ENCODE measurements at places on chromosomes 12 and 14.

DNA sequence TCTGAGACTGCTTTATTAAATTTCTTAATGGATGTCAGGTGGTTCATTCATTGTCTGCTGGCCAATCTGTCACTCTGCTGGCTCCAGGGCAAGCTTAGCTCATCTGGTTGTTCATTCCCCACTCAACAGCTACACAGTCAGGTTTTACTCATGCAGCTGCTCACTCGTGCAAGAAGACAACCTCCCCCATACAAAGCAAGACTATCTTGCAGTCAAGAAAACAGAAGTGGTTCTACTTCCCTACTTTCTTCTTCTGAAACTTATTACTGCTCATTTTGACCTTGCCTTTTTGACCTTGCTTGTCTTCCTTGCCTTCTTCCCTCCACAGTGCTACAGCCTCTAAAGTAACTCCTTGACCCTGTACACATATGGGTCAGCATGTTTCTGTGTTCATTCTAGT is 277.9 kb downstream of the SSPN start:
- no peak for DNase-seq

- DNase-seq, result no peak
Observed at GRCh38 chr14:24252289-24253124, 10.1 kb upstream of the TINF2 start.

- no peak for DNase-seq
Observed at GRCh38 chr14:60273956-60274355, 24.9 kb downstream of the PPM1A start.

DNA sequence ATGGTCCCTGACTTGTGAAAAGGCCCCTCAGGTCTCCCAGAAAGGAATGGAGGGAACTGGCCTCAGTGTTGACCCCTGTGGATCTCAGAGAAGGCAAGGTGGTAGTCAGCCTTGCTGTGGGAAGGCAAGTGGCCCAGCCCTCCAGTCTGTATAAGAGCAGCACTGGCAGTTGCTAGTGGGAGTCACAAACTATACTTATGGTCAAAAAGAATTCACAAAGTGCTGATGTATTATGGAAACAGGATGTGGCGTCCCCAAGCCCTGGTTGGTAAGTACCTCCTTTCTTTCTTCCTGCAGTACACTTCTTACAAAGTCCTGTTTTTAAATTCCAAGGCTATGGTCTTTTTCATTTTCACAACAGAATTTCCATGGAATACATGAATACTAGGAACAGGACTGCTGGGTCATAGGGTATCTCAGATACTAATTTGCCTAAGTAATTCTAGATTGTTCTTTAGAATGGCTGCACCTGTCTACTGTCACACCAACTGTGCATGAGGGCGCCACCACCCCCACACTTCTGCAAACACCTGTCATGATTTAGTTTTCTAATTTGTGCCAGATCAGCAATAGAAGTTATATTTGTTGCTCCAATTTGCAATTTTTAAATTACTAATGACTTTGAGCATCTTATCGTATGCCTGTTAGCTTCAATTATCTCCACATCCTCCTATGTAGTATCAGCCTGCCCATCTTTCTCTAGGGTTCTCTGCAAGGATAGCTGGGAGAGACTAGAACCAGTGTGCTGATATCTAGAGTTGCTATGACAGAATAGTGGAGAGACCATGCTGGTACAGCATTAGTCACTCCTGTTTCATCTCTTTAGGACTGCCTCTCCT is 40.7 kb upstream of the TMEM263 start:
- DNase-seq, result no peak

DNA sequence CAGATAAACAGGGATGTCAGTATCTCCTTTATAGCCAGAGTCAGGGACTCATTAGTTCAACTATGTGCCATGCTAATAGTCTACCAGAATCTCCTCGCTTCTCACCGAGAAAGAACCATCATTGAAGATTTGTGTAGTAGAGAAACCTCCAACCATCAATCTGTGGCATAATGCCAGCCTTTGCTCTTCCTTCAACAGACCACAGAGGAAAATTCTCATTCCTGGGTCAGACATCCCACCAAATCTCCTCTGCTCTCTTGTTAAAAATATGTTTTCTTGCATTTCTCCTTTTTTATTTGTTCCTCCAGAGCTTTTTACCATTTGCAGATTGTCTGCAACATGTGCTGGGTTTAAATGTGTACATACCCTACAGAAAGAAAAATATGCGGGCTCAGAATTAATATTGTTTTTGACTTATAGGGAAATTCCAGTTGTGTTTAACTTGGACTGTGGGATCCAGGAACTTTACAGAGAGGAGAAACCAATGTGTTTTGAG is 64.9 kb downstream of the LLPH start:
- no peak for DNase-seq

DNA sequence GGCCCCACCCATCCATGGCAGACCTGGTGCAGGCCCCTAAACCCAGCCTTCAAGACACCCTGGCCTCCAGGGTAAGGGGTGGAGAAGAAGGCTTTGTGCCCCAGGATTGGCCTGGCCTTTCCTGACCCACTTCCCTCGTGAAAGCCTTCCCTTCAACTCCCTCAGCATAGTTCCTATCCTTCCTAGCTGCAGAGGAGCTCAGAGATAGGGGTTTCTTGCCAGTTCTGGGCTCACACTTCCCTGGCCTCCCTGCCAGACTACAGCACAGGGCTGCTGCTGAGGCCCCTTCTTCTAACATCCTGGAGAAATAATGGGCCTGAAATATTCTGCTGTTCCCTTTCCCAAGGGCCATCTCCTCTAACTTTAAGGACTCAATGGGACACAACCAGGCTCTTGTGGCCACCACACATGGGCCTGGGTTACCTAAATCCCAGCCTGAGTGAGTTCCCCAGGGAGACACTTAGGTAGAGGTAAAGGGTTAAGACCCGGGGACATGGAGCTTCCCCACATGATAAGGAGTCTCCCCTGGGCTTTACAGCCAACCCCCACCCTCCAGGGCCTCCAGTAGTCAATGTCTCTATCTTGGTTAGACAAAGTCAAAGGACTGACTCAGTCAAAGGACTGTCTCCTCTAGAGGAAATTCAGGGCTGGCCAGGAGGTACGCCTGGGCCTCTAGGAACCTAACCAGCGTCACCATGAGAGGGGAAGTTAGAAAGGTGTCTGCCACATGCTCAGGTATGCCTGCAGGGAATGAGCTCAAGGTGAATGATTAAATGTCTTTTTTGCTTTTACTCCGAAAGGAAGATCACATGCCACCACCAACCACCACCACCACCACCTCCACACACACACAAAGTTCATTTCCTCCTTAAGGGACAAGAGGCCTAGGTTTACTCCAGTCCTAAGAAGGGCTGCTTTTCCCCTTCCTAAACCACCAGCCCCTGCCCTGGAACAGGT is 7.1 kb downstream of the ZFP36L1 start:
- no peak for DNase-seq

- DNase-seq, result no peak
Observed at GRCh38 chr12:68871396-68871795, 61.6 kb downstream of the CPM start.

DNA sequence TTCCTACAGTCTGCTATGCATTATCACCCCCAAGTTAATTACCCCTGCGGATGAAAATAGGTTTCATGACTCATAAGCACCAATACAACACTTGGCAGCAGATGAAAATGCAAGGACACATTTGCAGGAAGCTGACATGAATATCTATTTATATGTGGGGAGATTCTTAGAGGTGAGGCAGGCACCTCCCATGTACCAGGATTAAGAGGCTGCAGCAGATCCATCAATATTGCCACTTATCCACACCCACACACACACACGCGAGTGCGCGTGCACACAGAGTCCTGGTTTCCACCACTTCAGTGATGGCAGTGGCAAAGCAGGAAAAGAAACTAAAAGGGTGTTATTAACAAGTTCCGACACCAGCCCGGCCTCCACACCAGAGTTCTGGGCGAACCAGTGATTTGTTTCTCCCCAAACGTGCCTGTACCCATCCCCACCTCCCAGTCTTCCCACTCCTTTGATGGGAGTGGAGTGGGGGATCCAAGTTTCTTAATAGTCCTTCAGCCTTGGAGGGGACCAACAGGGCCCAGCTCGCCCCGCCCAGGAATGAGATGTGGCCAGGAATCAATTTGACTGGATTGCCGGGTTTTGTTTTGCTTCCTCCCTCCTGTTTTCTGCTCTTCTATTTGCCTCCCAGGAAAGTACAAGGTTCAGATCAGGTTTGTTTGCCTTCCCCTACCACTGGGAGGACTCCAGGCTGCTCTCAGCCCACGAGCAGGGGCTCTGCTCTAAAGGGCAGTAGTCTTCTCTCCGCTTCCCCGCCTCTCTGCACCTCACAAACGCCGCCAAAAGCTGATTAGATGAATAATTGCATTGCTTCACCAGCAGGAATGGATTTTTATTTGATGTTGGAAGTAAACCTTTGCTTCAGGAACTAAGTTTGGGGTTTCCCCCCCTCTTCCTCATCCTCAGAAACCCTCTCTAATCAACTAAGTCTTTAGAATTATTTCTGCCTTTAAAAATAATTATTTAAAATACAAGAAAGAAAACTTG is 5.2 kb downstream of the IRF2BPL start:
- peak; percentile 30 for DNase-seq

DNA sequence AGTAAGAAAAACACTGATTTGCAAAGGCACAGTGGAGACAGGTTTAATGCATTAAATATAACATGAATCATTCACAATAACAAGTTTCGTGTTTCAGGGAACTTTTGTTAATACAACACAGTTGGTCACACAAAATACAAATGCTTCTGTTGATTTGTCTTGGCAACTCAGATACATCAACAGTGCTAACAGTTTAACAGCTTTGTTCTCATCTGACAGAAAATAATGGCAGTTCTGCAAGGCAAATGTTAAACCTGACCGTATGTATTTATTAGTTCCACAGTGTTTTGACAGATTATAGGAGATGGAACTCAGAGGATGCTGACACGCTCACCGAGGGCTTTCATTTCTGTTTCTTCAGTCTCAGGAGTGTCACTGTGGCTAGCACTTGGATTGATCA is 350.7 kb downstream of the PRKD1 start:
- no peak for DNase-seq

GRCh38 chr12:124432376-124432775 is 135.0 kb downstream of the NCOR2 start:
- no peak for DNase-seq

GRCh38 chr14:38366374-38366773 is 110.5 kb upstream of the CLEC14A start:
- DNase-seq, result no peak

GRCh38 chr12:109902891-109903418 is 2.9 kb downstream of the TCHP start:
- DNase-seq, result no peak

DNA sequence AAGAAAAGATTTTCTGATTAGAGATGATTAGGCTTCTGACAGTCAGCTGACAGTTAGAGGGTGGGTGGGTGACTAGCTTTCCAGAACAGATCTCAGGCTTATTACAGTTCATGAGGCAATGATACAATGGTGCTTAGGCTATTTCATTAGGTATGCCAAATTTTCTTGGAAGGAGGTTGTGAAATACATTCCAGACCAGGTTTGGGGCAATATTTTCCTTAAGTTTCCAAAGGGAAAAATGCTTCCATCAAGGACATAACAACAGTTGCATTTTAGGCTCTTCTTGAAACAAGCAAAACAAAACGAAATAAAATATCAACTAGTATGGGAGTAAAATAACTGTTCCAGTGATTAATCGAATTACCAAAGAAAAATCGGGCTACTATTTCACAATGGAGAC is 59.3 kb upstream of the CNTN1 start:
- no peak for DNase-seq

DNA sequence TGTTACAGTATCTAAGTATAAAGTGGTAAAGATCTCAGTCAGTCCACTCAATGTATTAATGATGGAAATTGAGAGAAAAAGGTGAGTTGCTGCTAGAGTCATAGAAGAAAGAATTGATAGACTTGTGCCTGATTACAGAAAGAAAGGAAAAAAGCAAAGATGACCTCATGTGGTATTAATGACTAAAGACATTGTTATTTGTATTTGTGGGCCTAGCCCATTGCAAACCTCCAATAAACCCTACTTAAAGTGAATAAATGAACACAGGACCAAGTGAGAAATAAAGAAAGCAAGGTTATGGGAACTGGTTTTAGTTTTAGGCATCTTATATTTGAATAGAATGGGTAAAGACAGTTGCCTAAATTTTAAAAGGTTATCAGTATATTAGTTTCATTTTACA is 105.5 kb downstream of the SYT1 start:
- no peak for DNase-seq

GRCh38 chr12:106519607-106520021 is 63.2 kb upstream of the RFX4 start:
- DNase-seq, result no peak

GRCh38 chr14:73237219-73237785 is at the start of gene PAPLN:
Gene PAPLN, plus strand, starts transcription at chr14:73237506. Its CDS starts 2,273 bp downstream, at chr14:73239779.
- no peak for DNase-seq

GRCh38 chr14:93067088-93067487 is 48.6 kb downstream of the ITPK1 start:
- DNase-seq, result no peak

GRCh38 chr14:90275820-90276219 is 19.5 kb downstream of the PSMC1 start:
- DNase-seq, result no peak

DNA sequence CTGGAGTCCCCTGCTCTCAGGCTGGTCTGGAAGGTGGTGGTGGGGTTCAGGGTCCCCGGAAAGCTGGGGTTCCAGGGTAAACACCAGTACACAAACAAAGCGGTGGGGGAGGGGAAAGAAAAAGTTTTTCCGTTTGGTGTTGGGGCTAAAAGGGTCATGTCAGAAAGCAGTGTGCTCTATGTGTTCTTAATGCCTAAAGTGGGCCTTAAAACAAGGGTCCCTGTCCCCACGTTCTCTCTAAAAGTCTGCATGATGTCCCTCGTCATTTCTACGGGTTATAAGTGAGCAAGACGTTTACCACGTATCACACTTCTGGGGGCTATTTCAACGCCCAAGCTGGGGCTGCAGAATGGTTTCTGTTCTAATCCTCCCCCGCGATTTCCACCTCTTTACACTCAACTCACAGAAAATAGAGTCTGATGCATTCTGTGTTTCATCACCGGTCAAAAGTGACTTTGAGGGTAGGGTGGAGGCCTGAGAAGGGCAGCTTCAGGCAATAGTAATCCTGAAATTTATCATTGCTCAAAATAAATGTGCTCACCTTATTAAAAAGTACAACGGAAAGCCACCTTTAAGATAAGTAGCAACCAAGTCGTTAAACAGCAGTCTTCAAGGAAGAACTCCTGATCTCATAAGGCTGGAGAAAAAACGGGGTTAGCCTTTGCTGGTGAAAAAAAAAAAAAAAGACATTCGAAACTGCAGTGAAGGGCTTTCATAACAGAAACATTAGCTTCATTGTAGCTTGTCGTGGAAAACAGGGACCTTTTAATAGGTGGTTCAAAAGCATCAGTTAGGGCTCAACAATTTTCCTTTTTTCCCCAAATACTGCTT is 63.9 kb upstream of the PTGR2 start:
- no peak for DNase-seq

- DNase-seq, result no peak
Observed at GRCh38 chr14:95409477-95410272, 90.0 kb upstream of the CLMN start.

DNA sequence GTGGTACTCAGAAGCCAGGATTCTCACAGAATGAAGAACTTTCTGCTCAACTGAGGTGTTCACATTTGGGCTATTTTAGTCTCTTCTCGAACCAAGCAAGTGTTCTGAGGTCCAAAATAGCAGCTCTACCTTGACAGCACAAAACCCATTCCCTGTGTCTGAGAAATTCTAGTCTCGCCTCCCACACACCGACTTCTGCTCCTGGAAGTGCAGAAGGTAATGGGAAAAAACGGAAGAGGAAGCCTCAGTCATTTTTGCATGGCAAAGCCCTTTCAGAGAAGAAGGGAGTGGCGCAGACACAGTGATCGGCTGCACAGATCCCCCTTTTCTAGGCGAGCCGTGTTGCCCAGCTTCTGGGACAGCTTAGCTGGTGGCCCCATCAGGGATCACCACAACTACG is 31.2 kb upstream of the VPS33A start:
- DNase-seq, result no peak

GRCh38 chr12:52522346-52523011 is 2.3 kb upstream of the KRT5 start:
- DNase-seq, result no peak
